ENCODE measurements at places on chromosomes 1 and 21.

- no peak for DNase-seq
Observed at GRCh38 chr1:193927550-193927949, 741.1 kb upstream of the B3GALT2 start.

- DNase-seq: no peak
Observed at GRCh38 chr1:158145173-158145719, 35.4 kb upstream of the CD1D start.

DNA sequence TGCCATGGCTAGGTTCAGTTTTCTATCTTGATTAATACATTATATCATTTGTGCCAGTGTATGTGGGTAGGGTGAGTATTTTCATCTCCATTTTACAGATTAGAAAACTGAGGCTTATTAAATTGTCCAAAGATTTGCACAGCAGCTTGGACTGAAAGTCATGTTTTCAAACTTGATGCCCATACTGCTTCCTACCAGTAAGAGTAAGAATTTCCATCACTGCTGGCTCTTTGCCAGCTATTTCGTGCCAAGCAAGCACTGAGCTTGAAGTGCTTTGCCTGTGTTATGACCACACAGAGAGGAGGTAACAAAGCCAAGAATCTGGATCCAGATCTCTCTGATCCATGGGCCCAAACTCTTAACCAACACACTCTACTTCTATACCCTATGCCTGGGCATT lies 295.0 kb downstream of the VAV3 start:
- no peak for DNase-seq

GRCh38 chr1:179016706-179017382 lies 8.8 kb upstream of the FAM20B start:
- DNase-seq: no peak

DNA sequence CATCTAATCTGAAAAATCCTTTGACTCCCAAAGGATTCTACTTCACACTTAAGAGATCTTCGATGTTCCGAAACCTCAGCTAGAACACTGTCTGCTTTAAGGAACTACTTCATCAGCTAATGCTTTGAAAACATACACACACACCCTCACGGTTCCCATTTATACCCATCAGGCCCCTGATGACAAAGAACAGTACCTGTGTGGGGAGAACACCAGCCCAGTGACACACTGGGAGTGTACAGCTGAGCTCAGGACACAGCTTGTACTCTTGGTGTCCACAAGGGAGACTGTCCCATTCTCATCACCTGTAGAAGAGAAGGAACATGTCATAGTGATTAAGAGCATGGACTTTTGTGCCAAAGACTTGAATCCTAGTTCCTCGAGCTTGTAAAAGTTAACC lies 6.6 kb downstream of the WDR77 start:
- DNase-seq: peak; percentile 32

DNA sequence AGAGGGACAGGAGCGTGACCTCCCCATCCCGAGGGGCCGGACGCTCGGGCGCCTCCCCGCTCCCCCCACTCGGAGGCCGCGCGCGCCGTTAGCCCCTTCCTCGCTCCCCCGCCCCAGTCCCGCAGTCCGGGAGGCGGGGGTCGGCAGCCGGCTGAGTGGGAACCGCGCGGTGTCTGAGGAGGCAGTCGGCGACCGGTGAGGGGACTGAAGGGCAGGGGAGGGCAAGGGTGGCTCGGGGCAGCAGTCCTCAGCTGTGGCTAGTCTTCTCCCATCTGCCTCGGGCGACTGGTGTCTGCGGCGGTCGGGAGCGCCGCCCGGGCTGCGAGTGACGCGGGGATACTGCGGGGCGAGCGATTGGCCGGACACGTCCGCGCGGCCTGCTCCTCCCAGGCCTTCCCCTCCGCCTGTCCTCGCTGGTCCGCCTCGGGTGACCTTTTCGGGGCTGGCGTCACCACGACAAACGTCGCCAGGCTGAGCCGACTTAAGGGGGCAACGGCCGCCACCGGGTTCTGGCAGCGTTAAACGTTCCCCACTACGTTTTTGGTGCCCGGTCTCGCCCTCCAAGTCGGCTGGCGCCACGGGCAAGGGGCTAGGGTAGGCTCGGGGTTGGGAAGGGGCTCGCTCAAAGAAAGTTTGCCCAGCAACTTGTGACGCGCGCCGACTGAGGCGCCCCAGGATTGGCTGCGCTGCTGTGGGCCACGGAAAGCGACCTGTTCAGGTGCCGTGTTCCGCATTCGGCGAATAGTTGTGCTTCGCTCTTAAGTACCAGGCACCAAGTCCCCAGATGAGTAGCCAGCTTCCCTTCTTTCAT lies 538 bp downstream of the ZNF672 start:
- peak; percentile 91 for DNase-seq

DNA sequence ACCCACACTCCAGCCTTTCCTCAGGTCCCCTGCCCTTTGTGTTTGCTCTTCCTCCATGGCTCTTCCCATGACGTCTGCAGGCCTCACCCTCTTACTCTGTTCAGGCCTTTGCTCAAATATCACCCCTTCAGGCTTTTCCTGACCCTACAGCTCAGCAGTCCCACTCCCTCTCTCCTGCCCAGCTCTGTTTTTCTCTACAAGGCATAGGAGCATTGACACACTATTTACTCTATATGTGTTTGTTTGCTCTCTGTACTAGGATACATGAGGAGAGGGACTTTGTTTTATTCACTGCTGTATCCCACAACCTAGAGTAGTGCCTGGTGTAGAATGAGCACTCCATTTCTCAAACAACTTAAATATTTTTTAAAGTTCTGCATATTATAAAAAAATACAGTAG lies 107.4 kb upstream of the COA6 start:
- DNase-seq: no peak

- no peak for DNase-seq
Observed at GRCh38 chr1:224245188-224245587, 62.1 kb downstream of the DEGS1 start.

- no peak for DNase-seq
Observed at GRCh38 chr1:204087181-204087892, 14.4 kb downstream of the SOX13 start.

GRCh38 chr1:146032631-146033219 lies 11.2 kb upstream of the HJV start:
- DNase-seq: no peak

GRCh38 chr1:5938101-5938646 lies 54.1 kb downstream of the NPHP4 start:
- no peak for DNase-seq

GRCh38 chr1:3170561-3171453 lies 101.8 kb downstream of the PRDM16 start:
- DNase-seq: no peak

GRCh38 chr1:172292840-172293239 lies 127.6 kb upstream of the C1orf105 start:
- no peak for DNase-seq

DNA sequence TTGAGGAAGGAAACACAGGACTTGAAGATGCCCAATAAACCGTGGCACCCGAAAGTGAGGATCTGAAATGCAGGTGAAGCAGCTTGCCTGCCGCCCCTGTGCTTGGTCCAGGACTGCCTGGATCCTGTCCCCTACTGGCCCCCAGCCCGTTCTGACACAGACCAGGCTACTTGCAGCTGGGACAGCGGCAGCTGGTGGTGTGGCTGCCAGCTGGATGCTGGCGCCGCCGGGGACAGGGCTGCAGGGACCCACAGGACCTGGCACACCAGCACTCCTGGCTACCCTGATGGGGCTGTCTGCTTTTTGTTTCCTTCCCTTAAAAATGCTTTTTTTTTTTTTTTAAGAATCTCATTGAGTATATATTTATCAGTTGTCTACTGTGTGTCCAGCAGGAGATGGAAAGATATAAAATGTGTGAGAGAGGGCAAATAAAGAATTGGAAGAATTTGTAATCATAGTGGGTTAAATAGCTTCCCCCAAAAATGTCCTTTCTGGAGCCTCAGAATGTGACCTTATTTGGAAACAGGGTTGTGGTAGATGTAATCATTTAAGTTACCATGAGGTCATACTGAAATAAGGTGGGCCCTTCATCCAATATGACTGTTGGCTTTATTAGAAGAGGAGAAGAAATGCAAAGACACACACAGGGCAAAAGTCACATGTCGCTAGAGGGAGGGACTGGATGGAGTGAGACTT lies 165.6 kb downstream of the DSCAM start:
- no peak for DNase-seq

DNA sequence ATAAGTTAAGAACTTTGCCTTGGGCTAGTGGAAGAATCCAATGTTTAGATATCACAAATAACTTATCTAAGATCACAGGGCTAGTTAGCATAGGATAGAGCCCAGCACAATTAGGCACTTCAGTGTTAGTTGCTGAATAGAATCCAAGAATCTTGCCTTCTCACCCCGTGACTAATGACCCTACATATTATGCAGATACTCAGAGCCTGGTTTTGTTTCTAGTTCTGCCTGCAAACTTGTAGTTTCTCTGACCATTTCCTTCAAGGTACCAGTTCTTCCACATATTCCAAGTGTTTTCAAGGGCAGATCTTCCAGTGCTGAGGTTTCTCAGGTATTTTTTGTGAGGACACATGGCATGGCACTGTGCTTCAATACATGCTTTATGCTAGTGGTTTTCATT lies 239.3 kb downstream of the KCNK2 start:
- DNase-seq: no peak

DNA sequence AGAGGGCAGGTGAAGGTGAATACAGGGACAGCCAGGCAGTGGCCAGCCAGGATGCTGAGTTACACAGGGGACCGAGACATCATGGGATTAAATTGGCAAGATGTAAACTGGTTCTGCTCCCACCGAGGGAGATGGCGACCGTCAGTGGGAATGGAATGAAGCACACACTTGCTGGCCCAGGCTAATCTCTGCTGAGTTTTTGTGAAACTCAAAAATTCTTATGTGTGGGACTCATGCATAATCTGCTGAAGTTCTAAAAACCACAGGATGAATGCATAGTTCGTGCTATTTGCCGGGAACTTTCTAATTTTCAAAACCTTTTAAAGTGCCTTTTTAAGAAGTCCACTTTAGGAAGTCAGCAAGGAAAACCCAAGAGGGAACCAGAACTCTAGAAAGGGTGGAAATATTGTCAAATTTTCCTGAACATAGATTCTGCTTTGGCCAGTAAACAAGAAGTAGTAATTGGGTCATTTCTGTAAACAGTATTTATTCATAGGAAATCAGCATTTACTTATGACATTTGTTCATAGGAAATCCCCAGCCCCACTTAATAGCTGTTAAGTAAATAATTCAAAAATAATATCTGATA lies 85.4 kb upstream of the ROR1 start:
- DNase-seq: no peak

GRCh38 chr1:10939654-10940450 lies 72.6 kb upstream of the TARDBP start:
- DNase-seq: peak; percentile 75

- no peak for DNase-seq
Observed at GRCh38 chr1:20448671-20449071, 37.3 kb downstream of the CAMK2N1 start.

- no peak for DNase-seq
Observed at GRCh38 chr21:38936240-38936639, 130.5 kb downstream of the ETS2 start.

DNA sequence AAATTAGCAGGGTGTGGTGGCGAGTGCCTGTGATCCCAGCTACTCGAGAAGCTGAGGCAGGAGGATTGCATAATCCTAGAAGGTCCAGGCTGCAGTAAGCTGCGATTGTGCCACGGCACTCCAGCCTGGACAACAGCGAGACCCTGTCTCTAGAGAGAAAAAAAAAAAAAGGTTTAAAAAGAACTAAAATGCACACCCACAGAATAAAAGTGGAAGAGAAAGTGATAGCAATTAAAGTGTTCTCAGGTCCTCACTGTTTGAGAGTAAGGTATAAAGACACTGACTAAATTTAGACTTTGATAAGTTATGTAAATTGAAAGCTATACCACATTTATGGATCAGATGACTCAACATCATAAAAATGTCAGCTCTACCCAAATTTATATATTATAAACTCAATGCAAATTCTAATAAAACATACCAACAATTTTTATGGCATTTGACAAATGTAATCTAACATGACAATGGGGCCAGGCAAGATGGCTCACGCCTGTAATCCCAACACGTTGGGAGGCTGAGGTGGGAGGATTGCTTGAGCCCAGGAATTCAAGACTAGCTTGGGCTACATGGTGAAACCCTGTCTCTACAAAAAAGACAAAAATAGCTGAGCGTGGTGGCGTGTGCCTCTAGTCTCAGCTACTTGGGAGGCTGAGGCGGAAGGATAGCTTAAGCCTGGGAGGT lies 11.8 kb downstream of the ZBTB17 start:
- peak; percentile 60 for DNase-seq

DNA sequence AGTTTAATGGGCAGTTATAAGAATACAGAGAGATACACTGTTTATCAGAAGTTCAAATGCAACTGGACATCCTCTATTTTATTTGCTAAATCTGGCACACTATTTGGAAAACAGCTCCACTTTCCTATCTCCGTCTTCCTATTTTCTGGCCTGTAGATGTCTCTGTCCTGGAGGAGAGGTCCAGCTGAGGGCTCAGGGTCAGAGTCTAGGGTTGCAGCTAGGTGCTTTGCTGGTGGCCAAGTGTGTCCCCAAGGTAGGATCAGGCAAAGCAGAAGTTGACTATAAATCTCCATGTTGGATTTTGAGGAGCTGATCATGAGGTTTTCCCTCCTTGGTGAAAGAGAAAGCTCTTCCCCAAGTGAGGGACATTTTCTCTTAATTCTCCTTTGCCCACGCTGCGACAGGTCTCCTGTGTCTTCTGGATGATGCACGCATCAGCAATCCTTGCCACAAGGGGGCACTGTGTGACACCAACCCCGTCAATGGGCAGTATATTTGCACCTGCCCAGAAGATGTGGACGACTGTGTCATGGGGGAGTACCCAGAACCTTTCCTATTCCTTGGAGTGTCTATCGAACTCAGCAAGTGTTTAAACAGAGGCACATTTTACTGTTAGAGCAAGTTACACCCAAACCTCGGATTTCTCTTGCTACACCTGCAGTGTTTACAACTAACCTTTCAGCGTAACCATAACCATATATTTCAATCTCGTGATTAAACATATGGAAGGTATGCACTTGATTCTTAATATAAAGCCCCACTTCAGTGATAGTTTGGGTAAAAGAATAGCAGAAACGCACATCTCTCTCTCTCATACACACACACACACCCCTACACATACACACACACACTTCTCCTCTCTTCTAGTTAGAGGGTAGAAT lies 10.2 kb downstream of the ADAM30 start:
- DNase-seq: peak; percentile 76

GRCh38 chr1:183089025-183089639 lies 65.9 kb downstream of the LAMC1 start:
- no peak for DNase-seq

DNA sequence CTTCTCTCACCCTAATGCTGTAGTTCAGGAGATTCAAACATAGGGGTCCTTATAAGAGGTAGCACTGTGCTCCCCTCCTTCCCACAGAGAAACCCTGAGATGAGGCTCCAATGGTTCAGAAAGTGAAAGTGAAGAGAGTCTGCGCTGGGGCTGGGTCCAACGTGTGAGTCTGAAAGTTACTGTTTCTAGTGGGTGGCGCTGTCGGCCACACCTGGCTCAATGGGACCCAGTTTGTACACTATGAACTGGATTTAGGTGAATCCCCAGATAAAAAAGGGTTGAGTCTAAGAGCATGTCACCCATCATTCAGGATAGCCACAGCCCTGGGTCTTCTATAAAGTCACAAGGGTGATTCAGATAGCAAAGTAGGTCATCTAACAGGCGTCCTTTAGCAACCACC lies 2.8 kb downstream of the SMCP start:
- no peak for DNase-seq
